ENCODE measurements at places on chromosomes 16 and 17. TPM values are rescaled to one million over a fixed set of nuclear protein-coding genes. Genes with fewer than 3 reads are reported as not detected.

The CRYBA1 gene
- not detected for total RNA-seq

- no peak overlapping the region for H3K27ac ChIP-seq
- peaks cover 1% of the 10 kb centered on the region for H3K27me3 ChIP-seq
- H3K36me3 ChIP-seq = no peaks in the 10 kb centered on the region
- H3K4me3 ChIP-seq = peak overlapping the region; percentile 30
- H3K4me1 ChIP-seq = no peaks in the 10 kb centered on the region
These were observed 698 bp downstream of the CD300C start for GRCh38 chr17:74544991-74545842.

The MT1G gene
- 35.9 TPM for total RNA-seq

DNA sequence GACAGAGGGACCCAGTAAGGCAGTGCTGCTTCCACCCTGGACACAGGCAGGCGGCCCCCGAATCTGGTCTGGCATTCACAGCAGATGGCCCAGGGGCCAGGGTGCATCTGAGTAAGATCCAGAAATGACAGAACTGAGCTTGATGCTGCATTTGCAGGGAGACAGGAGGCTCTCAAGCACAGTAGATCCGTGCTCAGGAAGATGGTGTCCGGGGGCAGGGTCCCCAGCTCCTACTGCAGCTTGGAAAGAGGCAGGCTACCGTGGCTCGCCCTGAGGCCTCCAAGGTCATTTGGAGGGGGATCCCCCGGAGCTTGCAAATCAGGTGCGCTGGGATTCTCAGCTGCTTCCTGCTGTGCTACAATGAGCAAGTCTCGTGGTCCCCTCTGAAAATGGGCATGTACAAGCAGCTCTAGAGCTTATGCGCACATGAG, 2.2 kb downstream of the C16orf95 start:
- no peak for DNase-seq
- no peak overlapping the region for H3K4me3 ChIP-seq
- peaks cover 7% of the 10 kb centered on the region for H3K4me1 ChIP-seq
- no peaks in the 10 kb centered on the region for H3K36me3 ChIP-seq

DNA sequence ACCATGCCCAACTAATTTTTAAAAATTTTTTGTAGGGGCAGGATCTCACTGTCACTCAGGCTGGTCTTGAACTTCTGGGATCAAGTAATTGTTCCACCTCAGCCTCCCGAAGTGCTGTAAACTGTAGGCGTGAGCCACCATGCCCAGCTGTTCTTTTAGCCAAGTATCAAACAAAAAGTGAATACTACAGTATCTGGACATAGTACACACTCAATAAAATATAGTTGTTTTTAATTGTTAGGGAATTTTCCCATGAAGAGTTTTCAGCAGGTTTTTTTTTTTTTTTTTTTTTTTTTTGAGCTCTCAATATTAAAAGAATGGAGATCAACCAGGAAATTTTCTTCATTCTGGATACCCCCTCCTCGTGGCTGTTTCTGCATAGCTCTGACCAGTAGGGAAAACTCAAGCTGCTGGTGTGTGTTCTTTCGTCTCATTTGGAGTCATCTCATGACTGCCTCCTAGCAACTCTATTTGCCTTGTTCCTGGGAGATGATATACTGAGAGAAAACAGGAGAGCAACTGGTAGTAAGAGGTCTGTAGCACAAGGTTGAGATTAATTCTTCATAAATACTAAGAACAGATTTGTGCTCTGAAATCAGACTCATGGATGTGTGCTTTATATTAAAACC, 16.5 kb upstream of the PHAF1 start:
- H3K36me3 ChIP-seq = peaks cover 6% of the 10 kb centered on the region
- no peak overlapping the region for H3K4me3 ChIP-seq
- no peak for DNase-seq
- no peaks in the 10 kb centered on the region for H3K4me1 ChIP-seq

GRCh38 chr17:56699186-56699894, 105.8 kb downstream of the NOG start:
- H3K27ac ChIP-seq = no peak overlapping the region
- H3K27me3 ChIP-seq = peaks cover 7% of the 10 kb centered on the region
- no peaks in the 10 kb centered on the region for H3K36me3 ChIP-seq
- H3K4me3 ChIP-seq = no peak overlapping the region
- H3K4me1 ChIP-seq = peaks cover 12% of the 10 kb centered on the region

The KRT39 gene
- not detected for total RNA-seq

The ZNF597 gene
- total RNA-seq = 2.5 TPM

DNA sequence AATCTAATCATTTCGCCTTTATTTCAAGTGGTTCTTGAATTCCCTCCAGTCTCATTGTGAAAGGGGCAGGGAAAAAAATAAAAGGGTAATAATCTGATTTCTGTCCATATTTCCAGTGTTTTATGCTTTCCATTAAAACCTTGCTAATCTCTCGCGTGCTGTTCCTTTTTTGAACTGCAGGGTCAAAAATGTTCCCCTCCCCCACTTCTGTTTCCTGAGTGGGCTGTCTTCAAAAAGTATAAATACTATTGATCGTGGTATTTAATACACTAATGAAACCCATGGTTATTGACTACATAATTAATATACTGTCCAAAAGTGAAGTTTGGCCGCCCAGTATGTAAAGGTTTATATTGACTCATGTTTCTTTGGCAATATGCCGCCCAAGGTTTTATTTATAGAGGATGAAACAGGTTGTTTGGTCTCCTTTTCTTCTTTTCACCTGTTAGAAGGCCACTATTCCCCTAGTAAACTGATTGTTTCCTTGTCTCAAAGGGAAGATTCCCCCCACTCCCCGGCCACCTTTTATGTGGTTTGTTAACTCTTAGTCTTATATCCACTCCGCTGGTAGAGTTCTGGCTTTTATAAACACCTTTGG, 69.7 kb downstream of the RPA1 start:
- H3K4me1 ChIP-seq = no peaks in the 10 kb centered on the region
- H3K4me3 ChIP-seq = no peak overlapping the region
- no peaks in the 10 kb centered on the region for H3K27me3 ChIP-seq
- H3K36me3 ChIP-seq = peaks cover 47% of the 10 kb centered on the region

- peaks cover 16% of the 10 kb centered on the region for H3K4me1 ChIP-seq
- DNase-seq = no peak
- no peak overlapping the region for H3K4me3 ChIP-seq
- H3K27me3 ChIP-seq = peaks cover 25% of the 10 kb centered on the region
These were observed 6.4 kb downstream of the WNT3 start for GRCh38 chr17:46811978-46812583.

DNA sequence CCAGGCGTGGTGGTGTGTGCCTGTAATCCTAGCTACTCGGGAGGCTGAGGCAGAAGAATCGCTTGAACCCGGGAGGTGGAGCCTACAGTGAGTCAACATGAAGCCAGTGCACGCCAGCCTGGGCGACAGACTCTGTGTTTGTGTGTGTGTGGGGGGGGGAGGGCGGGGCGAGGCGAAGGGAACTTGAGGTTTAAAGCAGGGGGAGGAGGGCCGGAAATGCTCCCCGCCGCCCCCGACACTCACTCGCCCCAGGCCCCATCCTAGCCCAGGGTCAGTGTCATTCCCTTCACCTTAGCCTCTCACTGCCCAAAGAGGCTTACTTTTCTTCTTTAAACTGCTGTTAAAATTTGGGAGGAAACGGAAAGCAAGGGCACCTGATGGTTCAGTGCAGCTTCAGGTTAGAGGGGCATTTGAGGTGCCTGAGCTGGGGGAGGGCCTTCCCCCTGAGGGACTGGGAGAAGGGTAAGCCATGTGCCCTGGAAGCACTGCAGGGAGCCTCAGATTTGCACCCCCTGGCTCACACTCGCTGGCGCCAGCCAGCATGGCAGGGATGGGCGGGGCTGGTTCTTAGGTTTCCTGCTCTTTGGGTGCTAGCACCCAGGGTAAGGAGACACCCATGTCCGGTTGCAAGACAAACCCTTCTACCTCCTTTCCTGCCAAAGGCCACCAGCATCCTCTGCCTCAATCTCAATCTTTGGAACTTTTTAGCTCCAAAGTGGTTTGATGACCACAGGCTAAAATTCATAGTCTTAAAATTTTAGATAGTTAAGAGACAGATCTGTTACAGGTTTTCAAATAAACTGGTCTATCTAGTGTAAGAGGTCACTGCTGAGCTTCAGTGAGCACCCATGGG, 2.2 kb upstream of the LIMD2 start:
- peaks cover 40% of the 10 kb centered on the region for H3K36me3 ChIP-seq
- H3K4me1 ChIP-seq = peaks cover 43% of the 10 kb centered on the region
- DNase-seq = peak; percentile 76
- no peak overlapping the region for H3K4me3 ChIP-seq
- H3K27me3 ChIP-seq = no peaks in the 10 kb centered on the region

GRCh38 chr16:8808613-8809353, 11.1 kb downstream of the PMM2 start:
- peaks cover 97% of the 10 kb centered on the region for H3K36me3 ChIP-seq
- H3K27ac ChIP-seq = no peak overlapping the region
- H3K27me3 ChIP-seq = no peaks in the 10 kb centered on the region
- no peaks in the 10 kb centered on the region for H3K4me1 ChIP-seq

GRCh38 chr17:57999010-57999495, 8.0 kb downstream of the SRSF1 start:
- H3K4me3 ChIP-seq = no peak overlapping the region
- DNase-seq = no peak
- H3K36me3 ChIP-seq = peaks cover 26% of the 10 kb centered on the region
- no peak overlapping the region for H3K27ac ChIP-seq
- H3K4me1 ChIP-seq = peaks cover 28% of the 10 kb centered on the region

- no peak overlapping the region for H3K4me3 ChIP-seq
- no peak overlapping the region for H3K27ac ChIP-seq
- H3K27me3 ChIP-seq = peaks cover 5% of the 10 kb centered on the region
- no peaks in the 10 kb centered on the region for H3K36me3 ChIP-seq
- peaks cover 41% of the 10 kb centered on the region for H3K4me1 ChIP-seq
These were observed 17.9 kb downstream of the NGFR start for GRCh38 chr17:49513044-49513395.

DNA sequence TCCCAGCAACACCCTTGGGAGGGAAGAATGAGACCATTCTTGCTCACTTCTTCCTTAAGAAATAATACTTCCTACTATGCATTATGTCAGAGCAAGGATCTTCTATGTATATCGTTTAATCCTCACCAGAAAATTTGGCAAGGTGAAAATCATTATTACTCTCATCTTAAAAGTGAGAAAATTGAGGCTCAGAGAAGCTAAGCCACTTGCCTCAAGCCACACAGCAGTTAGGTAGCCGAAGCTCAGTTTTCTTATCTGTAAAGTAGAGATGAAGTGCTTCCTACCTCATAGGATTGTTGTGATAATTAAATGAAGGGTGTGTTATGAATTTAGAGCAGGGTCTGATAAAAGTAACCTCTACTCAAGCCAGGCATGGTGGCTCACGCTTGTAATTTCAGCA, 368.9 kb upstream of the ASIC2 start:
- H3K36me3 ChIP-seq = no peaks in the 10 kb centered on the region
- peaks cover 6% of the 10 kb centered on the region for H3K4me1 ChIP-seq
- no peak overlapping the region for H3K4me3 ChIP-seq
- H3K27ac ChIP-seq = no peak overlapping the region
- DNase-seq = no peak

The PPM1E gene
- 0.08 TPM for total RNA-seq

The C17orf107 gene
- 3.7 TPM for total RNA-seq

The JUP gene
- total RNA-seq = 2,369 TPM

DNA sequence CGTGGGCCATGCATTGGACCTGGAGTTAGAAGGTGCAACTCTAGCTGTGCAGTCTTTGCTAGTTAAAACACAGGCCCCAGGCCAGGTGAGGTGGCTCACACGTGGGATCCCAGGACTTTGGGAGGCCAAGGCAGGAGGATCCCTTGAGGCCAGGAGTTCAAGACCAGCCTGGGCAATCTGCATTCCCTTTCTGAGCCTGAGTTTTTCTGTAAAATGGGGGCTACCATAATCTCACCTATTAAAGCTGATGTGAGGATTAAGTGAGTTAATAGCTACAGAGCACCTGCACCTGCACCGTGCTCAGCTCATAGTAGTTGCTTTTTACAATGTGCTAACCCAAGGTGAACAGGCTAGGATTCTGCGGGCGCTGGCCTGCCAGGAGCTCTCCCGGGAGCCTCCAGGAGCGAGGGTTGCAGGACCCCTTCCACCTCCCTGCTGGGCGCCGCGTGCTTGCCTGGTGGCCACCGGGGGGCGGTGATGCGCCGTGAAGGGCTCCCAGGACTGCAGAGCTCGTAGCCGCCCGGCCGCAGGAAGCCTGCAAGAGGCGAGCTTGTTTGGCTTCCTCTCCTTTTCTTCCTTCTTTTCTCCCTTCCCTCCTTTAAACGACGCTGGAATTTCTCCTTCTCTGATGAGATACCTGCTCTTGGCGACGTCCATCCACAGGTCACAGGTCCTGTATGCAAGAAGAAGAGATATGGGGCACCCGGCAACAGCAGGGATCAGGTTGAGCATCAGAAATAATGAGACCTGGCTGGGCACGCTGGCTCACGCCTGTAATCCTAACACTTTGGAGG, 51.3 kb downstream of the ZFP90 start:
- no peaks in the 10 kb centered on the region for H3K27me3 ChIP-seq
- H3K36me3 ChIP-seq = no peaks in the 10 kb centered on the region
- H3K4me1 ChIP-seq = peaks cover 6% of the 10 kb centered on the region
- DNase-seq = no peak
- H3K27ac ChIP-seq = no peak overlapping the region
- no peak overlapping the region for H3K4me3 ChIP-seq

The USH1G gene
- total RNA-seq = 1.1 TPM

- H3K27ac ChIP-seq = peak overlapping the region; percentile 78
- no peaks in the 10 kb centered on the region for H3K36me3 ChIP-seq
- no peaks in the 10 kb centered on the region for H3K27me3 ChIP-seq
- peak; percentile 75 for DNase-seq
- H3K4me3 ChIP-seq = no peak overlapping the region
- peaks cover 72% of the 10 kb centered on the region for H3K4me1 ChIP-seq
These were observed 6.4 kb downstream of the CUEDC1 start for GRCh38 chr17:57948555-57949420.

GRCh38 chr17:49435671-49436029, 21.0 kb upstream of the PHB1 start:
- H3K27me3 ChIP-seq = peaks cover 29% of the 10 kb centered on the region
- H3K27ac ChIP-seq = no peak overlapping the region
- peak; percentile 37 for DNase-seq

- no peaks in the 10 kb centered on the region for H3K27me3 ChIP-seq
- peaks cover 18% of the 10 kb centered on the region for H3K36me3 ChIP-seq
- H3K4me1 ChIP-seq = peaks cover 6% of the 10 kb centered on the region
These were observed 73.0 kb downstream of the YPEL2 start for GRCh38 chr17:59404471-59404870.

DNA sequence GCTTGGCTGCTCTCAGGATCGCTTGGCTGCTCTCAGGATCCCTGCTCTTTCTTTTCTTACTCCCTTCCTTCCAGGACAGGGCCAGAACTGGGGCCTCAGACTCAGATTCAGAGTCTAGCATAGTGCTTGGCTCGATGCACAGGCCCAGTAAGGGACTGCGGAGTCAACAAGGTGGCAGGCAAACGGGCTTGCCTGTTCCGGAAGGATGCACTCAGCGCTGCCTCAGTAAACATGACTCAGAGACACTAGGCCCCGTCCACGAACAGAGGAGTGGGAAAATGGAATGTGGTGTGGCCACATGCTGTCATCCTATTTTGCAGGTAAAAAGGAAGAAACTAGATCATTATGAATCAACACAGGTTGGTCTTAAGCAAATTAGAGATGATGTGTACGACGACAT, 9.8 kb downstream of the SPHK1 start:
- H3K27me3 ChIP-seq = no peaks in the 10 kb centered on the region
- H3K4me3 ChIP-seq = no peak overlapping the region
- no peak for DNase-seq
- no peak overlapping the region for H3K27ac ChIP-seq
- peaks cover 82% of the 10 kb centered on the region for H3K36me3 ChIP-seq
- H3K4me1 ChIP-seq = peaks cover 3% of the 10 kb centered on the region

- H3K27ac ChIP-seq = no peak within 1 kb of the TSS
- H3K36me3 ChIP-seq = no peaks in the 10 kb centered on the region
- peaks cover 96% of the 10 kb centered on the region for H3K27me3 ChIP-seq
- H3K4me3 ChIP-seq = peak within 1 kb of the TSS; percentile 45
- no peak for DNase-seq
- peaks cover 62% of the 10 kb centered on the region for H3K4me1 ChIP-seq
These were observed at the start of gene CBLN1 for GRCh38 chr16:49281480-49281842. TSS of gene CBLN1 (minus strand) at chr16:49281838. CDS start at chr16:49281465, 373 bp downstream.
